Esophagus muscularis mucosa (tissue), 4 donors: ENCODE measurements at places on chromosomes 1 and 21. TPM values are rescaled to one million over a fixed set of nuclear protein-coding genes. Genes with fewer than 3 reads are reported as not detected.
A peak's percentile ranks its signal among the peaks of the same experiment; 100 is the strongest.

DNA sequence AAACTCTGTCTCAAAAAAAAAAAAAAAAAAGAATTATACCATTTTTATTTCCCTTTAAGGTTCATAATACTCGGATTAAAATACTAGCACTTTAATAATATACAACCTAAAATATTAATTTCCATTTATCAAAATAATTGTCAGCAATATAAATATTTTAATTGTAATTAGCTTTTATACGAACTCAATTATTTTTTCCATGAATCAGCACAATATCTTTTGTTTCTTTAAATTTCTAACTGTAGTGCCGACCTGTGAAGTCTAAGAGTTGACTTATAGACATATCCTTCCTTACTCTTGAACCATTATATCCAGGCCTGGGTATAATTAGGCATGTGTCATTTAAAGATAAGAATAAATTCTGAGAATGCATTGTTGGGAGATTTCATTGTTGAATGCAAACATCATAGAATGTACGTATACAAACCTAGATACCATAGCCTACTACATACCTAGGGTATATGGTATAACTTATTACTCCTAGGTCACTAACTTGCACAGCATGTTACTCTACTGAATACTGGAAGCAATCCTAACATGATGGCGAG lies 996.7 kb upstream of the TMPRSS15 start:
- no peak for DNase-seq

DNA sequence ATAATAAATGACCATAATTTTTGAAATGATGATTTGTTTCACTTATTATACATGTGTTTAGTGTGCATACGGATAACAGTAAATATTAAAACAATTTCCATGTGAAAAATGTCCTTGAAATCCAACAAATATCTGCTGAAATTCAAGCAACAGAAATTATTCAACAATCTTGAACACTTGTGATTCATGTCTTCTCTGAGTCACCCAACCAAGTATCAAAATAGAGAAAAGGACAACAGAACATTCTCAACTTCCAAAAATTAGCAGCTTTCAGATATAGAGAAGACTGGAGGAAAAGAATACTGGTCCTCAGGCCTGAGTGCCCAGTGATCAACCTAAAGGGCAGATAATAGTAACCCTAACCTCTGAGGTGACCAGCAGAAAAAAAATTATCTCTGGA lies 90.8 kb downstream of the VAV3 start:
- no peak for DNase-seq

GRCh38 chr21:43323244-43324005 lies 103.5 kb downstream of the SIK1 start:
- no peak for DNase-seq

DNA sequence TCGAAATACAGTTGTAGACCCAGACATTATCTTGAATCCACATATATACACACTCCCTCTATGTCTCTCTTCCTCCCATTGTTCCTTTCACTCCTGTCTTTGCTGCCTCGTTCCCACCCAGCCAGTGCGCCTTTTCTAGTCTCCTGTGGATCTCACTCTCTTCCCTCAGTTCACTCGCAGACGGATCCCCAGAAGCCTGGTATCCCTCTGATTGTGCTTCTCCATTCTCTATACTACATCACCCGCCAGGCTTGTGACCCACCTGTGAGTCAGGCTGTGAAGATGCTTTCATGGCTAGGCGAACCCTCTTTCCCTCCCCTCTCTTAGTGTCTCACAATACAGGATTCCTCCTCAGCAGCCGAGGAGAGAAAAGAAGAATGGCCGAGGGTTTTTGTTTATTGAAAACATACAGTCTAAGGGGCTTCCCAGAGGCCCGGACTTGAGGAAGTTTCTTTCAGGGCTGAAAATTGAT lies 1.5 kb downstream of the HCN3 start:
- no peak for DNase-seq

GRCh38 chr1:156153362-156153761 lies at the start of gene SEMA4A:
Gene SEMA4A (plus strand): TSS chr1:156153585. CDS start chr1:156154579, 994 bp downstream.
- DNase-seq = no peak

DNA sequence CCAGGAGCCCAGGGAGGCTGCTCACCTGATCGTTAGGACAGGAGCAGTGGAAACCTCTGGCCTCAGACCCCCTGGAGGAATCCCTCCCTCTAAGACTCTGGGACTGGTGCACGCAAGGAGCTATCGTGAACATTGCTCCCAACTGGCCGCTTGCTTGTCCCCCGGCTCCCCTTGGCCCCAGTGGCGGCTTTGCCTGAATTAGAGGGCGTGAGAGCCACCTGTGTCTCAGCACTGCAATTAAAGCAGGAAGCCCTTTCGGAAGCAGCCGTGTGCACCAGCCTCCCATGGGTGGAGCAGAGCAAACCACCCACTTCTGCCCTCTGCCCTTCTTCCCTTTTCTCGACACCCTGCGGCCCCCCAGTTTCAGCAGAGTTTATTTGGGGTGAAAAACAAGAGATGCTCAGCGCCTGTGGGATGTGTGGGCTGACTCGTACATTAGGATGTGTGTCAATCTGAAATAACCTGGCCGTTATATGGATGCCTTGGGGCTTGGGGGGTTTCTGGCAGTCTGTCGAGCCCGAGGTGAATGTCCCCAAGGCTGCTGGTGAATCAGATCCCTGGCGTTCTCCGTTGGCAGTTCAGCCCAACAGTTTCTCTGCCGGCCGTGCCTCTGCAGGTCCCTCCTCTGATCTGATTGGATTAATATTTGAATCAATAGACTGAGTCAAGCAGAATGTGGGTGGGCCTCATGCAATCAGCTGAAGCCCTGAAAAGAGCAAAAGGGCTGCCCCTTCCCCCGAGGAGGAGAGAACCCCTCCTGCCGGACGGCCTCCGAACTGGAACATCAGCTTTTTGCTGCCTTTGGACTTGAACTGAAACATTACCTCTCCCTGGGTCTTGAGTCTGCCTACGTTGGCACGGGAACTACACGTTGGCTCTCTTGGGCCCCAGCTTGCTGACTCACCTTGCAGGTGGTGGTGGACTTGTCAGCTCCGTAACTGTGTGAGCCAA lies 7.3 kb upstream of the UMODL1 start:
- no peak for DNase-seq

DNA sequence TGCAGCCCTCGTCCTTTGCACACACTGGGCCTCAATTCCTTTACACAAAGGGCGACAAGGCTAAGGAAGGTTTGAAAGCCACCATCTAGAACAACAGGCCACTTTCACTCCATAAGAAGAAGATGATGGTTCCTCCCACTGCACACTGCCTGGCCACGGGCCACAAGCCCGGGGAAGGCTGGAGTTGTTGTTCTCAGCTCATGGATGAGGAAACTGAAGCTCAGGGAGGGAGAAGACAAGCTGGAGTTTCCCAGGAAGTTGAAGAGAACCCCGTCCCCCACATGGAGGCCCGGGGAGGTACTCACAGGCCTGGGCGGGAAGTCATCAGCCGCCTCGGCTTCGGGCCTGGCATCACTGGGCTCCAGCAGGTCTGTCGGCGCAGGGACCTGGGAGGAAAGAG lies 24.6 kb upstream of the DDOST start:
- no peak for DNase-seq

DNA sequence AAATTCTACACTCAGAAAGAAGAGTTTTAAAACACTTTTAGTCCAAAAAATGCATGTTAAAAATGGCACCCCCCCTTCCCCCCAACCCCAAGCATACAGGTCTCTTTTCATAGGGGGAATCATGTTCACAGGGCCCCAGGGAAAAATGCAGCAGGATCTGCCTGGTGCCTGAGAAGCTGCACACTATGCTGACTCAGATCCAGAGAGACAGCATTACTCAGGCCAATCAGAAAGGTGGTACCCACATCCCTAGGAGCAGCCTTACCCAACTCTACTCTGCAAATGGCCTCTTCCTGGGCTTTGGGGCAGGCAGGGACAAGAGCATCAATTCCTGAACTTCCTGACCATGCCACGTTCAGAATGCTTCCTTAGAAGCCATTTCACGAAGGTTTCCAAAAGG lies 119.0 kb downstream of the HIVEP3 start:
- no peak for DNase-seq

- no peak for DNase-seq
These were observed 371.8 kb upstream of the POU3F1 start for GRCh38 chr1:38418195-38419030.

DNA sequence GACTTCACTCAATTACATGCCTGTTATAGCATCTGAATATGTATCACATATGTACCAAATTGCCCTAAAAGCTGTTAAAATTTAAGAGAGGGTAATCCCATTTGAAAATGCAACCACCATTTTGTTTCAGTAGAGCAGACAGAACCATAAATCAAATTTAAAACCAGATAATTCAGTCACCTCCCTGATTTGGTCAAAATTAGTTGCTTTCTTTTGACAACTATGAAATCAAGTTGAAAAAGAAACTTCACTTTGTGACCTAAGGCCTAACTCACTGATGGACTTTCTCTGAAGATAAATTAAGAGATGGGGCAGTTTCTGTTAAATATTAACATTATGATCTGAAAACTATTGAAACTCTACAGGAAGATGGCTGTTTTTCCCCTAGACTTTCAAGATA lies 6.7 kb downstream of the GORAB start:
- no peak for DNase-seq

DNA sequence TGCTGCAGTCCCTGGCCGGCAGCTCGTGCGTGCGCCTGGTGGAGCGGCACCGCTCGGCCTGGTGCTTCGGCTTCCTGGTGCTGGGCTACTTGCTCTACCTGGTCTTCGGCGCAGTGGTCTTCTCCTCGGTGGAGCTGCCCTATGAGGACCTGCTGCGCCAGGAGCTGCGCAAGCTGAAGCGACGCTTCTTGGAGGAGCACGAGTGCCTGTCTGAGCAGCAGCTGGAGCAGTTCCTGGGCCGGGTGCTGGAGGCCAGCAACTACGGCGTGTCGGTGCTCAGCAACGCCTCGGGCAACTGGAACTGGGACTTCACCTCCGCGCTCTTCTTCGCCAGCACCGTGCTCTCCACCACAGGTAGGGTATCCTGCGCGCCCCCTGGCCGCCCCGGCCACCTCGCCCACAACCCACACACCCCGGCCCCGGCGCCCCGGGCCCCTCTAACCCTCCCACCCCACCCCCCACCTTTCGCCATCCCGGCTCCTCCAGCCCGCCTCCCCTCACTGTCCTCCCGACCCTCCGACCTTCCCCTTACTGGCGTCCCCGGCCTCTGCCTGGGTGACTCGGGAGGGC lies 352 bp downstream of the KCNK1 start:
- no peak for DNase-seq

GRCh38 chr1:3069491-3070308 lies 697 bp downstream of the PRDM16 start:
- no peak for DNase-seq

DNA sequence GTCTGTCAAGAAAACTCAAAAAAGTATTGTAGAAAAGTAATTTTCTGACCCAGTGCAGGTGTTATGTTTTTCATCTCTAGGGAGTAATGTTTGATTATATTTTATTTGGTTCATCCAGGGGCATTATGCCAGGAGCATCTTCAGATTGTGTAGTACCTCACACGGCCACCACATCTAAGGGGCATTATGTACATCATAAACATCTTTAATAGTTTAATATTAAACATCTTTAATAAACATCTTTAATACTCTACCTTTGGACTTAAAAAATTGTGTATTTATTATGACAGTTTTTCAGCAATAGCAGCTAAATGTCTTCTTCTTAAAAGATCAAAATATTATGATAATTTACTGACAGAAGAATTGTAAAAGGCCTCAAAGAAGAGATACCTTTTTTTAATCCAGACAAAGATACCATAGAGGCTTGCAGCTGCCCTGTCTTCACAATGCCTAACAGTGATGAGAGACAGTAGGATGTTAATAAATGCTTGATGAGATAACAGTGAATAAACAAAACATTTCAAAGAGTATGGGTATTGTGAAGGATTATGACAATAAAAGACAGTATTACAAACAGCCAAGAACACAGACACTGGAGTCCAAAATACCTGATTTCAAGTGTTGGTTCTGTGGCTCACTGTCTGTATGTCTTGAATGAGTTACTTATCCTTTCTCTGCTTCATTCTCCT lies 240.9 kb upstream of the ADGRL2 start:
- DNase-seq = no peak

GRCh38 chr1:110746644-110747259 lies 72.0 kb upstream of the KCNA3 start:
- DNase-seq = peak; percentile 68

DNA sequence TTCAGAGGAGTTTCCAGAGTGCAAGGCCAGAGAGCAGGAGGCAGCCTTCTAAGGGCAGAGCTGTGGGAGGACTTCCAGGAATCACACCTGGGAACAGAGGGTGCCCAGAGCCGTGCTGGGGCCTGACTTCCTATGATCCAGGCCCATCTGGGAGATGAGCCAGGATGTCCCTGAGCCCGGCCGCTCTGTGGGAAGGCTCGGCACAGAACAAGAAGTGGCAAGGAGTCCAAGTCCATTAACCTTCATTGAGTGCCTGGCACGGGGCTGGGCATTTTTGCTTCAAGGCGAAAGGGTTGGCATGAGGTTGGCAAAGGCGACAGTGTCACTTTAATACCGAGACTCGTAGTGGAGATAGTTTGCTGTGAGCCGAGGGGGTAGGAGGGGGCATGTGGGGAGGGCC lies 18.2 kb downstream of the TMEM201 start:
- DNase-seq = no peak

Gene SPRR3
- total RNA-seq = not detected

Gene SFN
- total RNA-seq = not detected

Gene ECM1
- 18.6 TPM for total RNA-seq

Gene LCE2A
- not detected for total RNA-seq

Gene ZNF648
- total RNA-seq = not detected
